Hematopoietic multipotent progenitor cell treated with erythropoietin and hydrocortisone succinate and interleukin-3 and kit ligand, for 17 days (in vitro differentiated cells): ENCODE measurements at places on chromosomes 6 and 20.

- peak; percentile 89 for DNase-seq
Observed at GRCh38 chr6:108782179-108783041, 65.8 kb upstream of the ARMC2 start.

DNA sequence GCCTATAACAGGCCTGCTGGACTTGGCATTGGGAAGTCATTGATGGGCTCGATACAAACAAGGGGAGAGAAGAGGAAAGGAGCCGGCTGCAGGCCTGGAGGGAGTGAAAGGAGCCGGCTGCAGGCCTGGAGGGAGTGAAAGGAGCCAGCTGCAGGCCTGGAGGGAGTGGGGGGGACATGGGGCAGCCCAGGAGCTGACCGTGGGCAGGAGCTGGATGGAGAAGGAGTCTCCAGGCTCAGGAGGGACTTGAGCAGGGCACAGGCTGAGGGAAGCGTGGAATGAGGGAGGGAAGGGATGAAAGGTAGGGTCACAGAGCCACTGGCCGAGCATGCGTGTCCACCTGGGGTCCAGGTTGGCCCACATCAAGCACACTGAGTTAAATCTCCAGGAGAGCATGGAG, 32.0 kb downstream of the RPP40 start:
- no peak for DNase-seq

DNA sequence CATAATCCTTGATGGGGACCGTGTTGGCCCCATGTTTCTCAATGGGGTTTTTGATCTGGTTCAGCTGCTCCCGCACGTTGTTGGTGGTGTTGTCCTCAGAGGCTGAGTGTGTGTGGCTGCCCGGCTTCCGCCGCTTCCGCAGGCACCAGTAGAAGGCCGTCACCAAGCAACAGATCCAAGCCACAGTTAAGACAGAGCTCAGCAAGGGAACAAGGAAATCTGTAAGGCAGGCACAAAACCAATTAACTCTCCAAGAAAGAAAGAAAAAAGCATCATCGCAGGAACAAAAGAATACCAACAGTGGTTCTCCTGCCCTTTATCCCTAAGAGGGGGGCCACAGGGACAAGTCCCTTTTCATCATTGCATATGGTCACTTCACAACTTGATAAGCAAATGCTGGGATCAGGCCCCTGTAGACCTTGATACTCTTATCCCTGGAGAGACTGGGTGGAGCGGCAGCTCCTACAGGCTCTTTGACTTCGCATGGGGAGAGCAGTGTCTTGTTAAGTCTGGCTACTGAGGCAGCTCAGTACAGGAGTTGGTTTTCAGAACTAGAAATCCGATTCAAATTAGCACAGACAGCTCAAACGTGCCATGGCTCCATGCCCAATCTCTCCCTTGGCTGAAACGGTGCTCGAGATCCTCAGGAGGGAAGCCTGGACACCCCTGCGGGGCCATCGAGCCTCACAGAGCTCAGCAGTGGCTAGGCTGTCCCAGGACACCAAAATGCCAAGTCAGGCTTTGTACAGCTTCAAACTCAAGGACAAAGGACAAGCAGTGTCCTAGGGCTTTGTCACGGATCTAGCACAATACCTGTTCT, 33.9 kb downstream of the JAG1 start:
- DNase-seq, result no peak

DNA sequence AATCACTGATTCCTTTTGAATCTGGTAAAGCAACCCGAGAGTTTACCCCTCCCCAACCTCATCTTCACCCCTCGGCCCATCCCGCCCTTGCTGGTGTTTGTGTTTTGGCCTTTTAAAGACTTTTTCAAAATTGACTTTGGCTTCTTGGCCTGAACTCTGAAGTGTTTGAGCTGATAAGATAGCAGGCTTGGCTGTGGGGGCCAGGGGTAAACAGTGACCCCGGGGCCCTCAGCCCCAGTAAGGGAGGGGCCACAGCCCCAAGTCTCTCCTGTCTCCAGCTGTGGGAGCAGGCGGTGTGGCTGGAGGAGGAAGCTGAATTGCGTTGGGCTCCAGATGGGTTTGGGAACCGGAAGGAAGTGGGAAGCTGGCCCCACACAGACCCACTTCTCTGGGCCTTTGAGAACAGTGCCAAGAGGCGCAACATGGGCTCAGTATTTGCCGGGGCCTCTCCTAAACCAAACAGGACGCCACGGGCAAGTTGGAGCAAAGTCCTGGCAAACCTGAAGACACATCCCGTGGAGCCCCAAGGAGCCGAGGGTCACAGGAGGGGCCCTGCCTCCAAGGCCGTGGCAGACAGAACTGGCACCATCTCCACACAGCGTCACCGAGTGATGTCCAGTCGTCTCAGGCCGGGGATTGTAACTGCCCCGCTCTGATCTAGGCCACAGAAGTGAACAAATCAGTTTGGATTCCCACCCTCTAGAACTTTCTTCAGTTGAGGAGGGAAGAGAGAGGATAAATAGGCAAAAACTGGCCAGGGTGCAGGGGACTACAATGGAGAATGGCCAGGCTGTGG, 54.3 kb upstream of the PTPN1 start:
- DNase-seq, result no peak

- DNase-seq, result no peak
Observed at GRCh38 chr20:52959125-52959524, 13.0 kb upstream of the TSHZ2 start.

DNA sequence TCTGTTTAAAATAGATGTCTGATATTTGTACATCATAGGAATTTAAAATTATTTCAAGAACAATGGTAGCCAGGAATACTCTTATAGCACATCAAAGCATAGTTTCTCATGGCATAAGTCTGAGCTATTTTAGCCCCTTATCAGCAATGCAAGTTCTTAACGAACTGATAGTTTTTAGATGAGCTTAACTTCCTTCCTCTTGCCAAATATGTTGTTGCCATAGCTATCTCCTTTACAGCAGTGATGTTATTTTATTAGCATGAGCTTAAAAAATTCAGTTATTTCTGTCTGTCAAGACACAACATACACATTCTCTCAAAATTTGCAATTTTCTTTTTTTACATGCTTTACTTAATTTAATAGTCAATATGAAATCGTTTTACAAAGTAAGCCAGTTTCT, 867.2 kb downstream of the PHF3 start:
- DNase-seq, result no peak

DNA sequence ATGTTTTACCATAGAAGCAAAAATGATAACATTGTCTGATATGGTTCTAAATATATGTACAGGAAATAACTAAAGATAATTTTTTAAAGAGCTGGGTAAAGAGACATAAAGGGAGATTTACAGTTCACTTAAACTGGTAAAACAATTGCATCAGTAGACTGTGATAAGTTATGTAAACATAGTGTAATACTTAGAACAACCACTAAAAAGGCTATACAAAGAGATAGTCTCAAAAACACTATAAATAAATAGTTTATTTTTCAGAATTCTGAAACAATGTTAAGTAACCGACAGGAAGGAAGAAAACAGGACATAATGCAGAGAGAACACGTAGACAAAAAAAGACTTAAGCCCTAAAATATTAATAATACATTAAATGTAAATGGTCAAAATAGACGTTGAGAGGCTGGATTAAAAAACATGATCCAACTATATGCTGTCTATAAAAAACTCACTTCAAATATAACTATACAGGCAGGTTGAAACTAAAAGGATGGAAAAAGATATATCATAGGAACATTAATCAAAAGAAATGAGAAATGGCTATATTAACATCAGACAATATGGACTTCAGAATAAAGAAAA, 32.7 kb upstream of the ATXN1 start:
- DNase-seq, result no peak

- DNase-seq, result peak; percentile 63
Observed at GRCh38 chr6:42963855-42964605, 3.5 kb downstream of the GNMT start.

DNA sequence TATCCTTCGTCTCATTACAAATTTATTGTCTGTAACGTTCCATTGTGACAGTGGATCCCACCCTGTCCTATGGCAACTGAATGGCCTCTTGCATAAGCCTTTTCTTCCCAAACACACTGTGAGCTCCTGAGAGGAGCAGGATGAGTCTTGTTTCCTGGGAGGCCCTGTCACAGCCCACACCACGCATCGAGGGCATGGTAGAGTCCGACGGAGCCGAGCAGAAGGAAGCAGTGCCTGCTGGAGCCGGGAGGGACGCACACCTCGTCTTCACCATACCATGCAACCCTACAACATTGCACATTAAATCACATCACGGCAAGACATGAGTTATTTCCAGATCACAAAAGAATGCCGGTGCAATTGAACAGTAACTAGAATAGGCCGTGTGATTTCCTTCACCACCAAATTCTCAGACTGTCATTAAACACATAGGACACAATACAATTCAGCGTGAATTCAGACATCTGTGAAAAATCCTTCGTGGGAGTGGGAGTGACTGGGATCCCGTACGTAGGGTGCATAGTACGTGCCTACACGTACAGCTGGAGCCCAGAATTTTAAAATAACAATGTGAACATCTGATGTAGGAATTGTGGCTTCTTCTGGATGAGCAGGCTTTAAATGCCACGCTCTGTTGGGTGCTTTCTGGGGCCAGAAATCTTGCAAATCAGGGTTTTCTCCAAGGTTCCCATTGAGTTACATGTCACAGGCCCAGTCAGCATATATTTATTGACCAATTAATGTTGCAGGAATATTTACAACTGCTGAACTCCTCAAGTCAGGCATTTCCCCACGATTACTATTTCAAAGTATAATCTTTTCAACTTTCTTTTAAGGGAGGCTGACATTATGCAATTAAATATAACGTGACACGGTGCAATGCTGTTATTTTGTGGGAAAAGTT, 201.8 kb downstream of the TTLL2 start:
- DNase-seq, result no peak

GRCh38 chr6:56573624-56574023, 69.1 kb downstream of the DST start:
- DNase-seq, result no peak

DNA sequence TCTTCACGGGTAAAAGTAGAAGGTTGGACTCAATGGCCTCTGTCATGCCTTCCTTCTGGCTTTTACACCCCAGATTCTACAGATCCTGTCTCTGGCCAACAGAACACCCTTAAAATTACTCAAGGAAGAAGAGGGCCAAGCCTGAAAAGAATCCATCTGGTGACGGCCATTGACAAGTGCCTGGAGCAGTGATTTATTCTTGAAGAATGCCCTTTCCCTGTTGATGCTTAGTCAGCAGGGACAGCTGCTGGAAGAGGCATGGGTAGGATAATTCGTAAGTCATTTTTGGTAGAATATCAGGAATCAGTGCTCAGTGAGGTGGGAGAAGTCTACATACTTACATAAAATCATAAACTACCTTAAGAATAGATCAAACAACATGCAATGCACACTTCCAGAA, 397.9 kb downstream of the SAMD5 start:
- DNase-seq, result no peak

DNA sequence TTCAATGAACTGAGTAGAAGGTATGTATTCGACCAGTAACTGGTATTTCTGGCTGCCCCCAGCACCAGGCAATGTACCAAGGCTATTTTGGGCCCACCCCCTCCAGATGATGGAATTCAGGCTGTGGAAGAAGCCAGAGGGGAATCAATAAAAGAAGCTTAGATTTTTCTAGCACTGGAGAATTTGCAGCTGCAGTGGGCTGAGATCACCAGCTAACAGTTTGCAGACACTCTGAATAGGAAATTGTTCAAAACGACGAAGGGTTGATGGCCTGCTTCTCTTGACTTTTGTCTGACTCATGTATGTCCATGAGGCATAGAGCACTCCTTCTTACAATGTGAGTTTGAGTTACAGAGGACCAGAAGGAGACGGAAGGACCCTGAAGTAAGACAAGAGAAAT, 32.4 kb upstream of the FBXO9 start:
- no peak for DNase-seq

GRCh38 chr6:35151466-35151865, 10.3 kb upstream of the TCP11 start:
- DNase-seq, result no peak

DNA sequence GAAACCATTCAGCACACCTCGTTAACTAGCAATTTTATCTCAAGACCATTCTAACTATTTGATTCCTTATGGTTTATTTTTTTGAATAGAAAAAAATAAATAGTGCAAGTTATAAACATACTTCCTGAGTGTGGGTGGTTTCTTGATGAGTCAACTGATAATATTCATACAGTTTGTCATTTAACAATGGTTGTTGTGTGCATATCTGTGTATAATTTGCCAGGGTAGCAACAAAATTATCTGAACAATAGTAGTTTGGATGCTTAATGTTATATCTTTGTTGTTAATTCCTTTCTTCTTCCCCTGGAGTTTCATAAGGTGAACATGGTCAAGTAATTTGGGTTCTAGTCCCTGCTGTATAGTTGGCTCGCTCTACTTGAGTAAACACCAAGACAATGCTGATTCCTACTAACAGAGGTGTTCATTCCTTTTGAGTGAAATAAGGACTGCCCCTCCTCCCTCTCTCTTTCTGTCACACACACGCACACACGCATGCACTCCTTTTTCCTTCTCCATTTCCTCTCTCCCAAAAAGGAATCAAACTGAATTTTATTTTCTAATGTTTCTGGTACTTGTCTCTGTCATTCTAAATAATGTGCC, 938.1 kb upstream of the EPHA7 start:
- no peak for DNase-seq

- DNase-seq, result no peak
Observed at GRCh38 chr6:131244942-131245341, 109.7 kb downstream of the AKAP7 start.

GRCh38 chr6:150749091-150749670, 116.3 kb upstream of the MTHFD1L start:
- no peak for DNase-seq

DNA sequence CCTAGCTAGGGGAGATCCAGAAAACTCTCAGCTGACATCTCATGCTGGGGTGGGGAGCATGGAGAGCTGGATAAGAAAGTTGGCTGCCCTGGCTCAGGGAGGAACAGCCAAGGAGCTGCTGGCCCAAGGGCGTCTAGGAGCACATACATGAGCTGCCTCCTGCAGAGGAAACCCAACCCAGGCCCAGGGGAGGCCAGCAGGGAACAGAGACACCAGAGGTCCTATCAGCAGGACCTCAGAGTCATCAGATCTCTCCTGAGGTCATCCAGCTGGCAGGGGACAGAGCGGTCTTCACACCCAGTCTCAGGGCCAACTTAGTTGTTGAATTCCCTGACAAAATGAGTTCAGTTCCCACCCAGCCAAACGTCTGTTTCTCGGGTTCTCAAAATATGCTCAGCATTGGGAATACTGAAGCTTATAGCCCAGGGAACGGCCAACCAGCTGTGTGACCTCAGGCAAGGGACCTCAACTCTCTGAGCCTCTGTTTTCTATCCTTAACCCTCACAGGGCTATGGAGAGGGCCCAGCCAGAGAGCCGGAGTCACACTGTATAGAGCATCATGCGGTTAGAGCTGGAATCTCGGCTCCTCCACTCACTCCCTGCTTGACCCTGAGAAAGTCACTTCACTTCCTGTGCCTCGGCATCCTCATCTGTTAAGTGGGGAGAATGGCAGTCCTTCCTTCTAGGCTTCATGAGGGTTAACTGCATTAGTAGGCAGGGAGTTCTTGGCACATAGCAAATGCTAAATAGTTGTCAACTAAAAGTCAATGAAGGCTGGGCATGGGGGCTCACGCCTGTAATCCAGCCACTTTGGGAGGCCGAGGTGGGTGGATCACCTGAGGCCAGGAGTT, 13.8 kb downstream of the ADA start:
- DNase-seq, result no peak

GRCh38 chr20:1801929-1802306, 93.3 kb upstream of the SIRPA start:
- no peak for DNase-seq

- DNase-seq, result no peak
Observed at GRCh38 chr6:145276756-145277155, 458.6 kb downstream of the EPM2A start.
